Upper lobe of left lung (tissue), 6 donors: ENCODE measurements at places on chromosomes 6 and 20.

DNA sequence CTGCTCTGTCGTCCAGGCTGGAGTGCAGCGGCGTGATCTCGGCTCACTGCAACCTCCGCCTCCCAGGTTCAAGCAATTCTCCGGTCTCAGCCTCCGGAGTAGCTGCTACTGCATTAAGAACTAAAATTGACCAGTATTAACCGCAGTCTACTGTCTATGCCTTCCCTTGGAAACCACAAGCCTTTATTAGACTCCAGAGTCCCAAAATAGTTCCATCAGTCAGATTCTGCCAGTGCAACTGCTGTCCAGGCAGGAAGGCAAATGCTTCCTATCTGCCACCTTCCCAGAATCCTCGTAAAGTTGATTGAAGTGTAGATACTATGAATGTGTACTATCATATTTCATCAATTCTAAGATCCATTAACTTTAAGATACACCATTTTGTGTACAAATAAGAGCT lies 16.7 kb downstream of the KAT14 start:
- no peak for DNase-seq

DNA sequence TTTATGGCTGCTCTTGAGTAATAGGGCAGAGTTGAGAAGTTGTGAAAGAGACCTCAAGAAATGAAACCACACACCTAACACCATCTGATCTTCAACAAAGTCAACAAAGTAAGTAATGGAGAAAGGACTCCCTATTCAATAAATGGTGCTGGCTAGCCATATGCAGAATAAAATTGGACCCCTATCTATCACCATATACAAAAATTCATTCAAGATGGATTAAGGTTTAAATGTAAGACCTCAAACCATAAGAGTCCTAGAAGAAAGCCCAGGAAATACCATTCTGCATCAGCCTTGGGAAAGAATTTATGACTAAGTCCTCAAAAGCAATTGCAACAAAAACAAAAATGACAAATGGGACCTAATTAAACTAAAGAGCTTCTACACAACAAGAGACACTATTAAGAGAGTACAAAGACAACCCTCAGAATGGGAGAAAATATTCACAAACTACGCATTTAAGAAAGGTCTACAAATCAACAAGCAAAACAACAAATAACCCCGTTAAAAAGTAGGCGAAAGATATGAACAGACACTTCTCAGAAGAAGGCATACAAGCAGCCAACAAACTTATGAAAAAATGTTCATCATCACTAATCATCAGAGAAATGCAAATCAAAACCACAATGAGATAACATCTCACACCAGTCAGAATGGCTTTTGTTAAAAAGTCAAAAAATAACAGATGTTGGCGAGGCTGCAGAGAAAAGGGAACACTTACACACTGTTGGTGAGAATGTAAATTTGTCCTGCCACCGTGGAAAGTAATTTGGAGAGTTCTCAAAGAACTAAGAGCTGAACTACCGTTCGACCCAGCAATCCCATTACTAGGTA lies 4.0 kb downstream of the MAP3K5 start:
- no peak for DNase-seq

DNA sequence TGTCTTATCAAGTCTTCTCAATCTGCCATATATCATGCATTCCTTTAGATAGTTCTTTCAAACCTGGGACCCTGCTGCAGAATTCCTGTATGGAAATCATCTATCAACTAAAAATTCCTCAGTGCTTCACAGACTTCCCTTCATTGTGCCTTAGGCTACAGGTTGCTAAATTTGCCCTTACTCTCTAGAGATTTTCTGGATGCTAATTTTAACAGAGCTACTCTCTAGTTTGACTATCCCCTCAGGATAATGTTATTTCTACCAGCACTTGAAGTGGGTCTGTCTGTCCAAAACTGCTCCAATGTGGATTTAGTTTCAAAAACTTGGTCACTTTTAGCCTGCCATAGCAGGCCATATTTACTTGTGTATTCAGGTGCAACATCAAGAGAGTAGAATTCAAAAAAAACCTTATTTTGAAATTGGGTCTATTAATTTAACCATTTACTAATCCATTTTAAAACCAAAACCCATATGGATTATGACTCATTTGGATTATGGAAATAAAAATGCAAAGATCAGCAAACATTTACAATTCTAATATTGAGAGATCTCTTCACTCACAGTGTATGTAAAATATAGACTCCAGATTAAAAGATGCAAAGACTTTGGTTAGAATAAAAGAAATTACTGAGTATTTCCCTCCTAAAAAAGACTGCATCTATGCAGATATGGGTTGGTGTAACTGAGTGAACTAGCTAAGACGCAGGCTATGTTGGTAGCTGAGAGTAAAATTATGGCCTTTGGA lies 13.9 kb upstream of the COX7A2 start:
- no peak for DNase-seq

DNA sequence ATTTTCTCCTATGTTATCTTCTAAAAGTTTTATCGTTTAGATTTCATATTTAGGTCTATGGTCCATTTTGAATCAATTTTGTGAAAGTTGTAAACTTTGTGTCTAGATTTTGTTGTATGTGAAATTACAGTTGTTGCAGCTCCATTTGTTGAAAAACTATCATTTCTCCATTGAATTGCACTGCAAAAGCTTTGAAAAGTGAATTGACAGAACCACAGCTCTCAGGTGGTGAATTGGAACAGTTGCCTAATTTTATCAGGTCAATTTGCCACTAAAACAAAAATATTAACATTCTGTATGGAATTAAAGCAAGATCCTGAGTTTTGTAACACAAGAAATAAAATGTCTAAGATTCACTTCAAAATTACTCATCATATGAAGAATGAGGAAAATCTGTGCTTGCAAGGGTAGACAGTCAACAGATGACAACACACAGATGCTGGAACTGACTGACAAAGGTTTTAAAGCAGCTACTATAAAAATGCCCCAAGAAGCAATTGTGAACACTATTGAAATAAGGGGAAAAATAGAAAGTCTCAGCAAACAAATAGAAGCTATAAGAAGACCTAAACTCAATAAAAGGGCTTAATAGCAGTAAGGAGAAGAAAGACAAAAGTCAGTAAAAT lies 346.7 kb downstream of the PAX1 start:
- no peak for DNase-seq
